Anterior cingulate cortex (tissue), 58 donors: ENCODE measurements at places on chromosomes 1 and 21.

- peak; percentile 30 for DNase-seq
These were observed at the start of gene CAMK1G for GRCh38 chr1:209583408-209583807. CAMK1G (plus strand) TSS chr1:209583714; CDS start chr1:209594984, 11,270 bp downstream.

DNA sequence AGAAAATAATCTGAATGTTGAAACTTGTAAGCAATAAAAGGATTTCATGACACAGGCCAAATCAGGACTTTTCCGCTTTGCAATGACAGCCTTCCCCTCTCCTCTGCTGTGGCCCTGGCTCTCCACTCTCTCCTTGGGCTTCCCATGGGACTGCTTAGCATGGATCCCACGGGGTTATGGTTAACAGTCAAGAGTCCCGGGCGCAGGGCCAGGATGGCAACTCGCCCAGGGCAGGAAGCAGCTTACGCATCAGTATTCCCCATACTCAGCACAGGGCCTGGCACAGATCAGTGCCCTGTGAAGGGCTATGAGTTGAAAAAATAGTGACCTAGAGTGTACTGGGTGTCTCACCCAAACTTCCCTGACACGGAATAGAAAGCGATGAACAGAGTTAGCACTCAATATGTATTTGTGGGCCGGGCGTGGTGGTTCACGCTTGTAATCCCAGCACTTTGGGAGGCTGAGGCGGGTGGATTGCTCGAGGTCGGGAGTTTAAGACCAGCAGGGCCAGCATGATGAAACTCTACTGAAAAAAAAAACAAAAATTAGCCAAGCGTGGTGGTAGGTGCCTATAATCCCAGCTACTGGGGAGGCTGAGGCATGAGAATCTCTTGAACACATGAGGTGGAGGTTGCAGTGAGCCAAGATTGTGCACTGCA is 29.1 kb upstream of the GRHL3 start:
- DNase-seq, result peak; percentile 87

DNA sequence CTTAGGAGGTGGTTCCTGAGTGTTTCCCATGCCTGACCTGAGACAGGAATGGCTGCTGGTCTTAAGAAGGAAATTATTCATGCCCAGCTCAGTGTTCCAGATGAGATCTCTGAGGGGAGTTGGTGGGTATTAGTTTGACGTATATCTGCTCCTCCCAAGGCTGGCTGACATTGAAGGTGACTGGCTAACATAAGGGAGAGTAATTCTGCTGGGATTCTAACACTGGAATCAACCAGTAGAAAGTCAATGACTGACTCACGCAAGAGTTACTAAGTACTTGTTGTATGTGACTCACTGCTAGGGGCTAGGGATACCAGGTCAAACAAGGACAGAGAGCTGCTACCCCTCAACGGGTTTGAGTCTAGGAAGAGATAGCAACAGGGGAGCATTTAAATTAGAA is 177.3 kb downstream of the CACNA1E start:
- DNase-seq, result no peak

DNA sequence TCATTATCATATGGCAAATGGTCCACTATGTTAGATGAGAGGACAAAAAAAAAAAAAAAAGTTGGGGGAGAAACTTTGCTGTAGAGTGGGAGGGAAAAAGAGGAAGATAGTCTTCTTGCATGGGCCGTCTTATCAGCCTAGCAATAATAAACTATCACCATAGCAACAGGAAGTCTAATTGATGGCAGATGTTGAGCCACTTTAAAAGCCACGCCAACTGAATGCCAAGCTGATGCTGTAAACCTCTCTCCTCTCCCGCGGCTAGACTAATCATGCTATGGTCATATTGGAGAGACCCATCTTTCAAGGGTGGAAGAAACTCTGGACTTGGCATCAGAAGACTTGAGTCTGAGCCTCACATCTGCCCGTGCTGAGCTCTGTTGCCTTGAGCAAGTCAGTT is 122.2 kb upstream of the HOOK1 start:
- DNase-seq, result no peak

DNA sequence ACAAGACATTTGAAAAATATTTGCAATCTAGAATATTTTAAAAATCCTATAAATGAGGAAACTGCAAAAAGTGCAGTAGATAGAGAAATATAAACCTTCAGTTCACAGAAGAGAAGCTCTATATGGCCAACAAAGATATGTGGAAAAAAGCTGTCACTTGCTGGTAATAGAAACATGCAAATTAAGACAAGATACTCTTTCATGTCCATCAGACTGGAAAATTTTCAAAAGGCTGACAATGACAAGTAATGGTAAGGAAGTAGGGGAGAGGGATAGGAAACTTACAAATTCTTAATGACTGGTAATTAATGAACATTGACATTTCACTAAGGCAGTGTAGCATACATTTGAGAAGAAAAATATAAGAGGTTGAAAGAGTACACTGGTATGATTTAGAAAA is 147.9 kb downstream of the MRPL39 start:
- no peak for DNase-seq

- no peak for DNase-seq
These were observed 139.0 kb upstream of the TMEM51 start for GRCh38 chr1:15014516-15014915.

DNA sequence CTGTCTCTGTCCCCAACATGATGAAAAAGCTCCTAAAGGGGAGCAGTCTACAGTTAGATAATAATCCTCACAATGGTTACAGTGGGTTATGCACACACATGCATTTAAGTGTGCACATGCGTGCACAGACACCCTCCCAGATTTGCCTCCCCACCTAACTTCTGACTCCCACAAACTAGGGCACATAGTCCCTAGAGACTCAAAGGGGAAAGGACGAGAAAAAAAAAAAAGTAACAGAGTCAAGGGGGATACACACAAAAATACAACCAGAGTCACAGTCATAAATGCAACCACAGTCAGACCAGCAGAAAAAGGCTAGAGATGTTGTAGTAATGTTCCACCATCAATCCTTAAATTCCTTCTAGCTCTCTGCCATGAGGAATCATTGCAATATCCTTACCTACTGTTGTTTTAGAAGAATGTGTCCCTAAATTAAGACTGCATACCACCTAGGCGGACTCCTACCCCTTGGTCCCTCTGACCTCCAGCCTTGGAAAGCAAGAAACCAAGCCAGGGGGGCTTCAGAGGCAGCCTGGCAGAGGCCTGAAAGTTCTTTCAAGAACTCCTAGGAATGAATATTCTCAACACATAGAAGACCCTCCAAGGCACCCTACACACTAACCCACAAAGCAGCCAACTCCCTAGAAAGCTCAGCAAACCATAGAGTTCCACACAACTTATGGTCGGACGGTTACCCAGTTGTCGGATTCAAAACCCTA is 1.3 kb downstream of the CRTC2 start:
- no peak for DNase-seq

- DNase-seq, result no peak
These were observed 155.2 kb downstream of the BARHL2 start for GRCh38 chr1:90561911-90562310.
